Stimulated activated CD8-positive, alpha-beta memory T cell treated with anti-CD3 and anti-CD28 coated beads, Interleukin-4, amount 100 ng/mL, for 4 hours (primary cell): ENCODE measurements at places on chromosomes 12 and 14.
A peak's percentile ranks its signal among the peaks of the same experiment; 100 is the strongest.

- DNase-seq = no peak
Observed at GRCh38 chr12:56931474-56931978, 2.7 kb downstream of the SDR9C7 start.

GRCh38 chr12:96249196-96250118, 55.3 kb downstream of the ELK3 start:
- DNase-seq = no peak

DNA sequence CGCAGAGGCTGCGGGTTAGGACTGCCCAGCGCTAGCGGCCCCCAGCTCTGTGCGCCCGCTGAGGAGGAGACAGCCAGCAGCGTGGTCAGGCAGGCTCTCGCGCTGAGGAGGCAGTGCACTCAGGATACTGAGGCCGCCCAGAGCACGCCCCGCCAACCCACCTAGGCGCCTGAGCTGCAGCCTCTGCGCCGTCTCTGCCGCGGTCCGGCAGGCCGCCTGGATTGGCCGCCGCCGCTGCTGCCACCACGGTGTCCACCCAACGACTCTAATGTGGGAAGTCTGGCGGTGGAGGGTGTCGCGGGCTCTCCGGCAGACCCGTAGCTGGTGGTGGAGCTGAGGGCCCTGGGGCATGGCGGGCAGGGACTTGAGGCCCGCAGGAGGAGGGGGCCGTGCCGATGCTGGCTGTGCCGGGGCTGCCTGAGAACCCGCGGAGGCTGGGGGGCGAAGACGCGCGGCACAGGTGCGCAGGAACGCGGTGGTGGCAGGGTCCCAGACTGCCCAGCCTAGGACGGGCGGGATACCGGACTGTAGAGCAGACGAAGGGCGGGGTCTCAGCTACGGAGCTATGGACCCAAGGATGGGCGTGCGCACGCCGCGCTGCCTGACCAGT, 69.9 kb downstream of the ASCL4 start:
- no peak for DNase-seq

- DNase-seq = no peak
Observed at GRCh38 chr12:32000373-32001005, 41.3 kb downstream of the RESF1 start.

DNA sequence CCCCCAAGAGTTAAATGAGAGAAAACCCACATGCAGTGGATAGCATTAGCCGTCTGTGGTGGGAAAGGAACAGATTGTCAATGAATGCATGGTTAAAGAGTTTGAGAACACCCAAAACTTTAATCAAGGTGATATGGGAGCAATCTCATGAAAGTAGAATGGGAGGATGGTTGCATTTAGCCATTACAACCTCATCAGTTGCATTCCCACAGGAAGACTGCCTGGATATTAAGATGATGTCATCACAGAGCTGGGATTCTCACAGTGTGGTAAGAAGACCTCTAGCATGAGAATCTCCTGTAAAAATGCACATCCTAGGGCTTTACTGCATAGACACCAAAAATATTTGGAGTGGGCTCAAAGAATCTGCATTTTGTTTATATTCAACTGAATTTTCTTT, 284.9 kb downstream of the RGS6 start:
- no peak for DNase-seq

GRCh38 chr14:38063711-38064320, 143.9 kb upstream of the SSTR1 start:
- DNase-seq = no peak

- no peak for DNase-seq
Observed at GRCh38 chr14:90758959-90759358, 57.3 kb downstream of the TTC7B start.

- DNase-seq = no peak
Observed at GRCh38 chr12:14367040-14367661, 1.7 kb downstream of the ATF7IP start.

GRCh38 chr12:1773937-1774655, 46.3 kb upstream of the LRTM2 start:
- DNase-seq = no peak

GRCh38 chr12:68620519-68621471, 10.1 kb downstream of the RAP1B start:
- no peak for DNase-seq

GRCh38 chr12:130668286-130669204, 47.6 kb downstream of the RIMBP2 start:
- DNase-seq = no peak

DNA sequence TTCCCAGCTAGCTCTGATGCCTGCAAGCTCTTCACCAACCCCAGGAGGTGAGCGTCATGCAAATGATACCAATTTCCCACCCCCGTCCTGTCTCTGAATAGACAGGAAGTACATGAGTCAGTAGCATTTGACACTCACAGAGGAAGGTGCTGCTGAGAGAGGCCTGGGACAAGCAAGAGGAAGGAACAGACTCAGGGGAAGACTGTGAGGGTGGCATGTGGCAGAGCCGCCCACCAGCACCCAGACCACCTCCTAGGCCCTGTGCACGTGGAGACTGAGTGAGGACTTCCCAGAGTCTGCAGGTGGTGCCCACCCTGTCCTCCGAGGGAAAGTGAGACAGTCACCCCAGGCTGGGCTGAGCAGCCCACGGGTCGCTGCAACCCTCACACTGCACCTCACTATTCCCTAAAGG, 199.5 kb upstream of the SFSWAP start:
- peak; percentile 15 for DNase-seq

GRCh38 chr12:44431647-44432343, 444.3 kb downstream of the NELL2 start:
- DNase-seq = no peak

- DNase-seq = no peak
Observed at GRCh38 chr14:38138473-38139138, 69.1 kb upstream of the SSTR1 start.

GRCh38 chr14:31902945-31903646, 174.0 kb upstream of the ARHGAP5 start:
- no peak for DNase-seq

- no peak for DNase-seq
Observed at GRCh38 chr12:15982071-15982470, 70.9 kb downstream of the DERA start.

- DNase-seq = no peak
Observed at GRCh38 chr12:12943586-12944260, 8.2 kb downstream of the GPRC5D start.
